ENCODE measurements at places on chromosomes 1 and 21.

DNA sequence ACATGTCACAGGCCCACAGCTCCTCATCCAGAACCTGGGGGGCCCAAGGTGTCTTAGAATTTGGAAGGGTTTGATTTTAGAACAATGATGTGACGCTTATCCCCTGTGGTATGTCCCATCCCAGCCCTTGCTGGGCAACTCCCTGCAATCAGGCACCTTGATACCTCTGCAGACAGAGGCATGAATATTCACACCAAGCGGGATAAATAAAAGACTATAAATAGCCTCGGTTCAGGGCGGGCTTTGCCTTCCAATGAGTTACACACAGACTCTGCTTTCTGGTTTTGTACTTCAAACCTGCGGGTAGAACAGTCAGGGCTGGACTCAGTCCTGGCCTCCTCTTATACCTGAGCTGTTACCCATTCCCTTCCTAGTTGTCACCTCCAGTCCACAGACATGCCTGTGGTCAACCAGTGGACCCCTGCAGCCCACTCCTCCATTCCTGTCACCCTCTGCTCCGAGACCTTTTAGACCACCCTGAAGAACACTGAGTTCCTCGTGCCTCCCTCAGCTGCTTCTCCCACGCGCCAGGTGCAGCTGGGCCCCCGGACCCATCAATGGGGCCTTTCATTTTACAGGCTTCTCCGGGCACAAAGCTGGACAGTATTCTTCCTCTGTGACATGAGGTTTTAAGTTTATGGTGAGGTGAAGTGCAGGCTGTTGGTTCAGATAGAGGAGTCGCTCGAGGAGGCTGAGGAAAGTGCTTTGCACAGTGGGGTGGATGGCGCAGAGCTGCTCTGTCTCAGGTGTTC lies 120.1 kb upstream of the TNR start:
- no peak for DNase-seq

GRCh38 chr21:27122686-27123085 lies 155.8 kb upstream of the ADAMTS5 start:
- DNase-seq = no peak

DNA sequence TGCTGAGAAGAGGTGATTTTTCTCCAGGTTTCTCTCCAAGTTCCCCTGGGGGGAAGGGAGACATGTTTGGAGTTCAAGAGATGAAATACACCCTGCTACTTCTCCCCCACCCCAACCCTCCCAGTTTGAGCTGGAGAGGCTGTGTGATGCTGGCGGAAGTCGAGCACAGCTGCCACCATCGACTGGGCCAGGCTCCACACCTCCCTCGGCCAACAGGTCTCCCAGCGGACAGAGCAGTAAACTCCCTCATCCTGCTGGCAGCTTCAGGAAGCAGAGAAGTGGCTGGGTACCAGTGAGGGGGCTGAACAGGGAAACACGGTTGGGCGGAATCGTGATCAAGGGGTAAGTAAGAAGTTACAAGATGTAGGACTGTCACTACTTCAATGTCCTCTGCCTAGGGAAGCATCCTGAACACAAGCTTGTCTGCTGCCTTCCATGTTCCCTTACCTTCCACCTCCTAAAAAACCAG lies 6.6 kb upstream of the NHLH1 start:
- DNase-seq = no peak

GRCh38 chr1:87820668-87821334 lies 492.1 kb downstream of the LMO4 start:
- no peak for DNase-seq

- DNase-seq = no peak
Observed at GRCh38 chr1:230902349-230902923, 34.1 kb upstream of the C1orf198 start.

GRCh38 chr1:156428746-156429288 lies 59.8 kb downstream of the RHBG start:
- no peak for DNase-seq

- DNase-seq = peak; percentile 83
Observed at GRCh38 chr1:225817611-225818061, 7.7 kb downstream of the EPHX1 start.

DNA sequence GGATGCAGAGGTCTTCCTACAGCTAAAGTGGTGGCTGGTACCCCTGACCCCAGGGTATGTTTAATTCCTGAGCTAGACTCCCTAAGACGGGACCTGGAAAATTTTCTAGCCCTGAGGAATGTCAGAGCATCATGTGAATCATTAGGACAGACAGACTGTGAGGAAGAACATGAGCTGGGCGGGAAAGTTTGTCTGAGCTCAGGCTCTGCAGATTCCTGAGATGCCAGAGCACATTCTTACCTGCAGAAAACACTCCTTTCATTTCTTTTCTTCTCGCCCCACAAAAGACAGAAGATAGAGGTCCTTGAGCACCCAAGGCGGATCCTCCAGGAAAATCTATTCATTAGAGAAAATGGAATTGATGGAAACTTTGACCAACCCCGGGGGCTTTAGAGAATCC lies 6.5 kb downstream of the CAPN2 start:
- DNase-seq = no peak

- DNase-seq = no peak
Observed at GRCh38 chr1:53390736-53391135, 62.9 kb upstream of the LRP8 start.

GRCh38 chr1:150696162-150696561 lies 792 bp downstream of the GOLPH3L start:
- no peak for DNase-seq

- no peak for DNase-seq
Observed at GRCh38 chr1:23337869-23338268, 6.2 kb downstream of the HNRNPR start.

DNA sequence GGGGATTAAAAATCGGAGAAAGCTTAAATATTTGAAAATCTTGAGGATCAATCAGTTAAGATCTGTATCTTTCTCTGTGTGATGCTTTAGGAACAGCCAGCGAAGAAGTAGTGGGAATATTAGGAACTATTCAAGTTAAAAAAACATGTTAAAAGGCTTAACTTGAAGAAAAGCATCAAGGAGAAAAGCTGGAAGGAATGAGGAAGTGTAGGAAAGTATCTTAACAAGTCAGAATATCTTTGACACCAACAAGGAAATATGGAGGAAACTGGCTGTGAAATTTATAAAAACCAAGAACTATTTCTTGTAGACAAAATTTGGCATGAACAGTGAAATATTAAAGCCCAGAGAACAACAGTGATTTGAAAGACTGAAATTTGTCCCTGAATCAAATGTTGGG lies 60.4 kb downstream of the ATF6 start:
- no peak for DNase-seq

GRCh38 chr1:234858722-234859121 lies 248.7 kb upstream of the IRF2BP2 start:
- no peak for DNase-seq

- DNase-seq = no peak
Observed at GRCh38 chr1:15246960-15247614, at the start of gene FHAD1. FHAD1 (plus strand) TSS chr1:15247223; CDS start chr1:15251785, 4,562 bp downstream.

- DNase-seq = no peak
Observed at GRCh38 chr1:84724128-84724860, 34.0 kb upstream of the SSX2IP start.

- no peak for DNase-seq
Observed at GRCh38 chr1:219329578-219329977, 155.9 kb downstream of the LYPLAL1 start.

- DNase-seq = no peak
Observed at GRCh38 chr1:216379441-216379840, 43.8 kb downstream of the USH2A start.

DNA sequence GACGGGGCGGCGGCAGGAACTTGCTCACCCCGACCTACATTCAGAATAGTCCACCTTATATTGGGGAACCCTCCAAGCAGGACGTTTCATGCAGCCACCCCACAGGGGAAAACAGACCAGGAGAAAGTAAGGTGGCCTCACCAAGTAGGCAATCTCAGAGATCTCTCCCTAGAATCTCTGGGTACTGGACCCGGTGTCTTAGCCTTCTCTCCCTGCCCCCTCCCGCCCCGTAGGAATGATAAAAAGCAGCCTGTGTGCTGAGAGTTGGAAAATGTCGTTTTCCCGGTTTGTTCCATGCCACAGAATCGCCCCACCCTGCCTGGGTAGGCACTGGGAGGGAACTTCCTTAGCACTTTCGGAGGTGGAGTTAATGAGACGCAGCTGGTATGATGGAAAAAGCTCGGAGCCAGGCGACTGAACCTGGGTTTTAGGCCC lies 789 bp upstream of the PTPN14 start:
- peak; percentile 35 for DNase-seq

DNA sequence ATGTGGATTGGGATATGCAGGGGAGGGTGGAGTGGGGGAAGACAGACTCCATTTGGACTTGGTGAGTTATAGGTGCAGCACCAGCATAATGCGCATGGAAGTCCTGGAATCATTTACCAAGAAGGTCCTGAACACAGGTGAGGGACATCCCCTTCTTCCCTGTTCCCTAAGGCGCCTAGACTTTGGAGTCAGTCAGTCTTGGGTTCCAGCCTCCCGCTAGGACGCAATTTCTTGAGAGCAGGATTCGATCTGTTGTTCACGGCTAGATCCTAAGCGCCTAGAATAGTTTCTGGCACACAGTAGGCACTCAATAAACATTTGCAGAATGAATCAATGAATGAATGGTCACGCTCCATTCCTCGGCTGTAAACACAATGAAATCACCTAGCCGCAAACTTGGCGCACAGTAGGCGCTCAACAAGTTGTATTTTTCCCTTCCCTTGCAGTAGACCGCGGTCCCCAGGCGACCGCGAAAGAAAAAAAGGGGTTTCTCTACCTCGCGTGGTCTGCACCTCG lies 1.0 kb upstream of the AK4 start:
- no peak for DNase-seq

DNA sequence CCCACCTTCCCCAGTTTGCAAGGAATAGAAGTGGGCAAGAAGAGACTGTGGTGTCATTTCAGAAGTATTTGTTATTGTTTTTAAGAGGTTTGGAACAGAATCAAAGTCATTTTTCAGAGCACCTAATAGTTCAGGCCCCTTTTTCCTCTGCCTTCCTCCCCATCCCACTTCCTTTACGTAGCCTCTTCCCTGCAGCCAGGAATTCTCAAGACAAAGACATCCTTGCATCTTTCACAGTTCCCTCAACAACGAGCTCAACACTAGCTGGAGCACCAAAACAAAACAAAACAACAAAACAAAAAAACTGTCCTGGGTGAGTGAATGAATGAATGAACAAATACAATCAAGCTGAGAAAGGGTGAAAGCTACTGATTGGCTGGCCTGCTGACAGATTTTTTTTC lies 7.0 kb downstream of the PALMD start:
- DNase-seq = no peak

DNA sequence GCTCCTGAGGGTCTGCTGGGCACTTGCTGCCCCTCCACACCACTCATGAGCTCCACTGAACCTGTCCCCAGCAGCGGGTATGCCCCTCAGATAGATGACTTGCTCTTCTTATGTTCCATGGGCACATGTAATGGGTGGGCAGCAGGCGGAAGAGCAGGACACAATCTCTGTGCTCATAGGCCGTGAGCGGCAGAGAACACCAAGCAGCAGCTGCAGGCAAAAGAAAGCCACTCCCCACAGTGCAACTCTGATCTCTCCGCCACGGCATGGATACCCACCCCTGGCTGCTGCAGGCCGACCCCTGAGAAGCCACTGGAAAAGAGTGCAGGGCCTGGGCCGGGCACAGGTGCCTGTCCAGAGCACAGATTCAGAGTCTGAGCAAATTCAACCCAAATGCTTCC lies 135.2 kb upstream of the RUNX3 start:
- DNase-seq = no peak

- no peak for DNase-seq
Observed at GRCh38 chr1:204569478-204569877, 53.3 kb downstream of the MDM4 start.

- DNase-seq = no peak
Observed at GRCh38 chr1:212482006-212482636, 49.4 kb downstream of the NENF start.

DNA sequence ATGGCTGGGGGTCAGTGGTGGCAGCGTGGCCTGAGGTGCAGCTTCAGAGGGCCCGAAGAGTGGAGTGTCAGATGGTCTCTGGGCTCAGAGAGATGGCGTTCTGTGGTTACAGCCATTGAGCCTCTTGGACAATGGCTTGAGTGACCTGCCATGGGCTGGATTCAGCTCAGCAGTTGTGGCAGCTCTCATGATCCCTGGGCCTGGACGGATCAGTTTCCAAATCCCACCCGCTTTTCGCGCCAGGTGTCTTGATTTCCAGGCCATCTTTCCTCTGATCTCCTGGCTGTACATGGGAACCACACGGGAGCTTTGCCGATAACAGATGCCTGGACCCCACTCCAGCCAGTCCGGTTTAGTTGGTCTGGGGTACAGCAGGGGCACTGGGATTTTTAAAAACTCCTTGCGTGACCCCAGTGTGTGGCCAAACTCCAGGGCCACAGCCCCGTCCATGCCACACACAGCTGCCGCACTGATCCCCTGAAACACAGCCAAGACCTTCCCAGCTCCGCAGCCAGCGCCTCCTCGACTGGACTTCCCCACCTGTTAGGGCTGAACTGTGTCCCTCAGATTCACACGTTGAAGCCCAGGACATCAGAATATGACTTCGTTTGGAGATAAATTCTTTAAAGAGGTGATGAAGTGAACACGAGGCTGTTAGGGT lies 67.9 kb downstream of the ATP5PO start:
- no peak for DNase-seq

DNA sequence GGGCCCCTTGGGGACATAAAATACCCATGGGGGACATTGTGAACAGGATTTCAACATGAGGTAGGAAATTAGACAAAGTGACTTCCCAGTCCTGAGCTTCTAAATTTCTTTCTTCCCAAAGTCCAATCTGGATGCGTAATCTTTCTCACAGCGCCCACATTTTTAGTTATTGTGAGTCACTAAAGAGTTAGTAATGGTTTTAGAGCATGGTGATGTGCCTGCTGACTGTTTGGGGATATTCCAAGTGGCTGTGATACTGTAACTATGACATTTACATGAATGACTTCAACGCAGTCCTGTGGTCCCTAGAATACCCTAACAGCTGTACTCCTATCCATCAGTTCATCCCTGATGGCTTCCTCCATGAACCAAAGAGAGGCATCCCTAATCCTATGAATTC lies 224.0 kb upstream of the COA6 start:
- DNase-seq = no peak

DNA sequence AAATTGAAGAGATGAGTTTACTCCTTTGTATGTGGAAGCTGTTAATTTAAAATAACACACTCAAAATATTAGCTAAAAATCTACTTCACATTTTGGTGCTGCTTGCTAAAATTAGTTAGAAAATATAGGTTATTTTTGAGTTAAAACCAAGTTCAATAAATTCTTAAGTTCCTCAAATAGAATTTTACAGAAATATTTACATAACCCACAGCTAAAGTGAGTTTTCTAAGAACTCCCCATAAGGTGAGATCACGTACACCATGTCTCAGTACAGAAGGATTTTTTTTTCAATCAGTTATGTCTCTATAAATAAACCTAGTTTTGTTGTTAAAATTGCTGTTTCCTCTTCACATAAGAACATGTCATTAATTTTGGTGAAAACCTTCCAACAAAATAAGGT lies 108.0 kb downstream of the SDCCAG8 start:
- DNase-seq = no peak

DNA sequence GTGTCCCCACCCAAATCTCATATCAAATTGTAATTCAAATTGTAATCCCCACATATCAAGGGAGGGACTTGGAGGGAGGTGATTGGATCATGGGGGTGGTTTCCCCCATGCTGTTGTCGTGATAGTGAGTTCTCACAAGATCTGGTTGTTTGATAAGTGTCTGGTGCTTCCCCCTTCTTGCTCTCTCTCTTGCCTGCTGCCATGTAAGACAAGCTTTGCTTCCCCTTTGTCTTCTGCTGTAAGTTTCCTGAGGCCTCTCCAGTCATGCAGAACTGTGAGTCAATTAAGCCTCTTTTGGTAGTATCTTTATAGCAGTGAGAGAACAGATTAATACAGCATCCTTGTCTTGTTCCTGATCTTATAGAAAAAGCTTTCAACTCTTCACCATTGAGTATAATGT lies 6.5 kb upstream of the LRRC39 start:
- no peak for DNase-seq

All from LNCaP clone FGC (cell line).